Right renal cortex interstitium (tissue), 3 donors: ENCODE measurements at places on chromosomes 12 and 14.

DNA sequence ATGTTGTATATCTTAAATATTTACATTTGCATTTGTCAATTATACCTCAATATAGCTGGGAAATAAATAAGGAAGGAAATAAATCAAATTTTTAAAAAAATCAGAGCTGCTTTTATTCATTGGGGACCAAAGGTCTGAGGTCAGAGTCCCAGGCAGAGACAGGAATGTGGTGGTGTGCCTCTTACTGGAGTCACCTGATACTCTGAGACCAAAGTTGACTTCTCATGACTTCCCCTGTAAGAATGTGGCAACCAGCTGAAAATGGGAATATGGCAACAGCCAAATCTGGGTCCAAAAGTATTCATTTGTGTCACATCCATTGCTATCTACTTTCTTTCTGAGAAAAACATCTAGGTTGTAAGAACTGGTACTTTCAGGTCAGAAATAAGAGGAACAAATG, 496.6 kb upstream of the TMPO start:
- no peak for DNase-seq

DNA sequence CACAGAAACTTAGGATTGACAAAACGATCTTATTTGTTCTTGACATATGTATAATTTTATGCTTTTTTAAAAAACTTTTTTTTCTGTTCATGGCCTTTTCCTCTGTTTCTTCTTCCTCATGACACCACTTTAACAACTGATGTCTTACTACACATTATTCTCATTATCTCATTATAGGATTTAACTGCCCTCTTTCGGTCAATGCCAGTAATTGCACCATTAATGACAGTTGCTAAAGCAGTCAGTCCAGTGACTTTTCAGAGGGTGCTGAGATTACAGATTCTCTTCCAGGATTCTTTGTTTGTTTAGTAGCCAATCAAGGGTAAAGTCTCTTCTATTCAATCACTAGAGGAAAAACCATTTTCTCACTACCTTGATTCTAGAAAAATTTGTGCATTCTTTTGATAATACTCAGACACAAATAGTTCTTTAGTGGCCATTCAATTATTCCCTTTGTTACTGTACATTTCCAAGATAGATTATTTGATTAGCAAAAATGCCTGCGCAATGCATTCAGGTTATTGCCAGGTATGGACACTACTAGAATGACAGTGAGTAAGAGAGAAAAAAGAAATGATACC, 50.1 kb downstream of the KLRG1 start:
- DNase-seq: peak; percentile 12

DNA sequence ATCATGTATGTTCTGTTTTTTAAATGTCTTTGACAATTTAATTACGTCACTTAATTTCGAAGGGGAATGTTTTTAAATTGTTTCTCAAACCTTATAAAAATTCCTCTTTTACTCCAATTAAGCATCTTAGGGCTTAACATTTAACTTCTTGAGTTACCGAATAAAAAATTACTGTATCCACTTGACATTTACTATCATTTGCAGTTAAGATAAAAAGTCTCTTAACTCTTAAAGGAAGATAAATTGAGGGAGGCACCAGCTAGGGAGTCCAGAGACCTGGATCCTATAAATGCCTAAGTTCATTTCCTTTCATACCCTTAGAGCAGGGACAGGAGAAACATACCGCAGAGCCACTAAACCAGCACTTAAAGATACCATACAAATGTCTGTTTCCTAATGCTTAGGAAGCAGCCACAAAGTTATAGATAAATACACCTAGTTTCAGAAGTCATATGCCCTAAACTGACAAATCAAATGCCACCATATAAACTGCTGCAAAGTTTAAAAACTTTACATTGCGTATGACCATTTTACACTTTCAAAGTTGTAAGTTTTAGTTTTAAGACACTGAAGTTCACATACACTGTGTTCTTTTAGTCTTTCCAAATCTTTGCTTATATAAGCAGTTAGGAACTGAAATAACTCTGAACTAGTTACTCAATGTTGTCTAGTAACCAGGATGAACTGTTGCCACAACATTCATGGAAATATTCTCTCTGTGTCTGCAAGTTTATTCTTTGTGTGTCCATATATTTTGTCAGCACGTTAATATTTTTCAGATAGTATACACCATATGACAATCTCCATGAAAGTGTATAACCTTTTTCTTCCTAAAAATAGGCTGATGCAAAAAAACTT, 71.2 kb downstream of the GALNT4 start:
- DNase-seq: no peak

GRCh38 chr12:27577688-27578087, 53.7 kb downstream of the PPFIBP1 start:
- DNase-seq: no peak

DNA sequence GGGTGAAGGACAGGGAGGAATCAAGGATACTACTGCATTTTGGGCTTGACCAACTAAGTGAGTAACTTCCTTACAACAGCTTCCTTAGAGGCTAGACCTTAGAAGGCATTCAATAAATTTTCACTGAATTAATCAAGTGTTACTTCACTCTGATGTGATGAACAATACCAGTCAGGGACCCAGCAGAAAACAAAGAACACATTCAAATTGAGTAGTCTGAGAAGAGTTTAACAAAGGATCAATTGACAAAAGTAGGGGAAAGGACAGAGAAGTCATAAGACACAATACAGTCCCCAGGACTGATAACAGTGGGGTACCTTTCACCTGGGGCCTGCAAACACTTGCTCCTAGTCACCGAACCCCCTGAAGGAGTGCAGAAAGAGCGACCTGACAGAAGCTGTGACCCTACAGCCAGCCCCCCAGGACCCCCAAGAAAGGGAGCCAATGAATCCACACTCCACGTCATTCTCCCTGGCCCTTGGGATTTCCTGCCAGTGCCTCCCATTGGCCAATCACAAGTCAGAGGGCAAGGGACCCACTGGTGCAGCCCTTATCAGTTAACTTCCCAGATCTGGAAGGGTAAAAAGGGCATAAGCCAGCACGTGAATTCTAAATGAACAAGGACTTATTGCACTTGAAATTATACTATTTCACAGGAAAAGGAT, 6.9 kb downstream of the ANAPC5 start:
- DNase-seq: no peak
